ENCODE measurements at places on chromosomes 7 and 10. TPM values are rescaled to one million over a fixed set of nuclear protein-coding genes. Genes with fewer than 3 reads are reported as not detected.
A peak's percentile ranks its signal among the peaks of the same experiment; 100 is the strongest.

DNA sequence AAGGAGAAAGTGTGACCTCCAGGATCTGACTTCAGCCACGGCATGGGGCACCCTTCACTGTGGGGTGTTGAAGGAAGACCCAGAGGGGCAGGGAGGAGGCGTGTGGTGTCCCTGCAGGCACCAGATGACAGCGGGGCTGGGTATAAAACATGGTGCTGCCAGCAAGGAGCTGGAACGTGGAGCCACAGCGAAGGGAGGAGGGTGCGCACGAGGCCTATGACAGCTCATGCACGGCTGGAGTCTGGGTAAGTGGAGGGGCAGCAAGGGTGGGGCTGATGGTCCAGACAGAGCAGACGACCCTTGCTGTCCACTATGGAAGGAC lies 27.8 kb upstream of the FOXL3 start:
- DNase-seq = no peak
- no peak overlapping the region for H3K27ac ChIP-seq
- H3K4me3 ChIP-seq = no peak overlapping the region
- H3K36me3 ChIP-seq = peaks cover 3% of the 10 kb centered on the region
- no peaks in the 10 kb centered on the region for H3K27me3 ChIP-seq
- H3K4me1 ChIP-seq = peaks cover 8% of the 10 kb centered on the region

DNA sequence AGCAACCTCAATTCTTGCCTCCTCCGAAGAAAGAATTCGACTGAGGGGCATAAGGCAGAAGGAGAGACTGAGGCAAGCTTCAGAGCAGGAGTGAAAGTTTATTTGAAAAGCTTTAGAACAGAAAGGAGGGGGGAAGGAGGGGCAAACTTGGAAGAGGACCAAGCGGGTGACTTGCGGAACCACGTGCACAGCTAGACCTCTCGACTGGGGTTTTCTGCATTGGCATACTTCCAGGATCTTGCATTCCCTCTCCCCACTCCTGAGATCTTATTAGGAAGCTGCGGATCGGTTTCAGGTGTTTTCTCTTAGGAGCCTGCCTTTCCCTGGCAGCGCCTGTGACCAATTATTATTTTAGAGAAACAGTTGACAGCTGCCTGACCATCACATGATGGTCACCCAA lies 20.3 kb upstream of the CPXM2 start:
- H3K4me3 ChIP-seq = no peak overlapping the region
- H3K36me3 ChIP-seq = no peaks in the 10 kb centered on the region
- no peaks in the 10 kb centered on the region for H3K4me1 ChIP-seq
- no peaks in the 10 kb centered on the region for H3K27me3 ChIP-seq
- no peak overlapping the region for H3K27ac ChIP-seq

- no peaks in the 10 kb centered on the region for H3K36me3 ChIP-seq
- H3K27ac ChIP-seq = no peak overlapping the region
- no peak for DNase-seq
- H3K4me1 ChIP-seq = no peaks in the 10 kb centered on the region
- H3K4me3 ChIP-seq = no peak overlapping the region
Measured at GRCh38 chr10:129779126-129780111, 184.7 kb downstream of the EBF3 start.

- no peak overlapping the region for H3K27ac ChIP-seq
- H3K36me3 ChIP-seq = no peaks in the 10 kb centered on the region
- H3K4me3 ChIP-seq = no peak overlapping the region
- DNase-seq = no peak
- peaks cover 6% of the 10 kb centered on the region for H3K4me1 ChIP-seq
Measured at GRCh38 chr10:3704565-3705325, 80.3 kb downstream of the KLF6 start.

DNA sequence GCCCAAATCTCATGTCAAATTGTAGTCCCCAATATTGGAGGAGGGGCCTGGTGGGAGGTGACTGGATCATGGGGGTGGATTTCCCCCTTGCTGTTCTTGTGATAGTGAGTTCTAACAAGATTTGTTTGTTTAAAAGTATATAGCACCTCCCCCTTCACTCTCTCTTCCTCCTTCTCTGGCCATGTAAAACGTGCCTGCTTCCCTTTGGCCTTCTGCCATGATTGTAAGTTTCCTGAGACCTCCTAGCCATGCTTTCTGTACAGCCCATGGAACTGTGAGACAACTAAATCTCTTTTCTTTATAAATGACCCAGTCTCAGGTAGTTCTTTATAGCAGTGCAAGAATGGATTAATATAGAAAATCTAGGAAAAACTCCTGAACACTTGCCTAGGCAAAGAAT lies 202.1 kb upstream of the SLC26A5 start:
- no peak overlapping the region for H3K4me3 ChIP-seq
- no peaks in the 10 kb centered on the region for H3K36me3 ChIP-seq
- H3K27ac ChIP-seq = no peak overlapping the region
- no peaks in the 10 kb centered on the region for H3K27me3 ChIP-seq
- no peaks in the 10 kb centered on the region for H3K4me1 ChIP-seq

DNA sequence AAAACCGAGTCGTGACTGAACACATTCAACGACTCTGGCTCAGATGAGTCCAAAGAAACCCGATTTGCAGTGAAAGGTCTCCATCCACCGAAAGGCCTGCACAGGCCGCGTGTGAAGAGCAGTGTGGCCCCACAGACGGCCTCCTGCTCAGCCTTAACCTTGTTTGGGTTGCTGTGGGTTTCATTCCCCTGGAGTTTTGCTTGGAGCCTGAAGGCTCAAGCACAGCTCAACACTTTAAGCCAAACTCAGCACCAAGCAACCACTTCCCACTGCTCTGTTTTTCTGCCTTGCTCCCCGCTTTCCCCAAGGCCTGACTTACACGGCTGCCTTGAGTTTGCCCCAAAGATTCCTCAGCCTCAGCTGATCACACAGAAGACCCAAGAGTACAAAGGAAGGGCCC lies 398.2 kb upstream of the NFE2L3 start:
- H3K27me3 ChIP-seq = no peaks in the 10 kb centered on the region
- no peak for DNase-seq
- no peak overlapping the region for H3K4me3 ChIP-seq
- no peaks in the 10 kb centered on the region for H3K36me3 ChIP-seq

DNA sequence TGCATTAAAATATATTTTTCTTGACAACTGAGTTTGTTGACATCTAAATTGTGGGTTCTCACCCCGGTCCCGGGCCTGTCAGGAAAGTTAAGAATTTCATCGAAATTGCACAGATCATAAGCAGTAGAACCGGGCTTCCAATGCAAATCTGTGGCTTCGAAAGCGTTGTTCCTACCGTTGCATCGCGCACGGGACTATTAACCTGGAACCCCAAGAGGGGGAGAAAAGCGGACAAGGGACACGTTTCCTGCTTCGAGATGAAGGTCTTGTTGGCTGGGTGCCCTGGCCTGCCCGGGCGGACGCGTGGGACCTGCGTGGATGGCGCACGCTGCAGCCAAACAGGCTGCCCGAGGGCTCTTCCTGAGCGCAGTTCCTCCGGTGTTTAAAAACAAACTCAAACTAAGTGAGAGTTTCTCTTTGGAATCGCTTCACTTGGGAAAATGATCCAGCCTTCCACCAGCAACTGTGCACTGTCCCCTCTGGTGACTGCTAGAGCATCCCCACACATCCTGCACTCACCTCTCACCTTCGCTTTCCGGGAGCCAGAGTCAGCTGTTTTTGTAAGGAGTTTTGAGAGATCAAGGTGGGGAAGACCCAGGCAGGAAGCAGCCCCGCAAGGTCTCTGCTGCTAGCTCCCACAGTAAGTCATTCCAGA lies 5.1 kb upstream of the TBX20 start:
- H3K4me3 ChIP-seq = no peak overlapping the region
- no peak overlapping the region for H3K27ac ChIP-seq
- H3K27me3 ChIP-seq = peaks cover 99% of the 10 kb centered on the region
- no peak for DNase-seq
- peaks cover 8% of the 10 kb centered on the region for H3K4me1 ChIP-seq

GRCh38 chr7:27172823-27173510 lies 1.2 kb downstream of the HOXA10 start:
- peaks cover 6% of the 10 kb centered on the region for H3K4me1 ChIP-seq
- peak; percentile 73 for DNase-seq
- peaks cover 93% of the 10 kb centered on the region for H3K27me3 ChIP-seq
- H3K36me3 ChIP-seq = no peaks in the 10 kb centered on the region
- peak overlapping the region; percentile 72 for H3K4me3 ChIP-seq

- no peak overlapping the region for H3K27ac ChIP-seq
- peaks cover 6% of the 10 kb centered on the region for H3K4me1 ChIP-seq
- H3K36me3 ChIP-seq = peaks cover 21% of the 10 kb centered on the region
- H3K4me3 ChIP-seq = no peak overlapping the region
Measured at GRCh38 chr7:134290286-134290685, 26.4 kb downstream of the SLC35B4 start.

DNA sequence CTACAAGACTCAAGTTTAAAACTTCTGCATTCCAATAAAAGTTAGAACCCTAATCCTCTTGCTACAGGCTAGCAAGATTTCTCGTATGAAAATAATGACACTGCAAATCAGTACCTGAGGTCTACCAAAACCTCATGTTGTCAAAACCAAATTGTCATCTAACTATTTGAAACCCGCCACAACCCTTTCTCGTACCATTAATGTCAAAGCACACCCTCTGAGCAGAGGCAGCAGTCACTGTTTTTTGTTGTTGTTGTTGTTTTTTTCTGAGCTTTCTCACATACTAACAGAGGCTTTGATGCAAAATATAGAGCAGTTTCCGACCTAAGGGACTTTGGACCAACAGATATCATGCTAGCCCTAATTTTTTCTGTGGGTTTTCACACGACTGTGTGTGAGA lies 563.9 kb upstream of the C7orf33 start:
- H3K27me3 ChIP-seq = no peaks in the 10 kb centered on the region
- H3K27ac ChIP-seq = no peak overlapping the region
- no peak overlapping the region for H3K4me3 ChIP-seq

GIMAP5 gene
- total RNA-seq = 22.0 TPM

Data from tibial nerve (tissue), 4 donors.